ENCODE measurements at places on chromosomes 4 and X.

GRCh38 chr4:158777423-158778155 lies 8.8 kb downstream of the FNIP2 start:
- DNase-seq, result no peak

DNA sequence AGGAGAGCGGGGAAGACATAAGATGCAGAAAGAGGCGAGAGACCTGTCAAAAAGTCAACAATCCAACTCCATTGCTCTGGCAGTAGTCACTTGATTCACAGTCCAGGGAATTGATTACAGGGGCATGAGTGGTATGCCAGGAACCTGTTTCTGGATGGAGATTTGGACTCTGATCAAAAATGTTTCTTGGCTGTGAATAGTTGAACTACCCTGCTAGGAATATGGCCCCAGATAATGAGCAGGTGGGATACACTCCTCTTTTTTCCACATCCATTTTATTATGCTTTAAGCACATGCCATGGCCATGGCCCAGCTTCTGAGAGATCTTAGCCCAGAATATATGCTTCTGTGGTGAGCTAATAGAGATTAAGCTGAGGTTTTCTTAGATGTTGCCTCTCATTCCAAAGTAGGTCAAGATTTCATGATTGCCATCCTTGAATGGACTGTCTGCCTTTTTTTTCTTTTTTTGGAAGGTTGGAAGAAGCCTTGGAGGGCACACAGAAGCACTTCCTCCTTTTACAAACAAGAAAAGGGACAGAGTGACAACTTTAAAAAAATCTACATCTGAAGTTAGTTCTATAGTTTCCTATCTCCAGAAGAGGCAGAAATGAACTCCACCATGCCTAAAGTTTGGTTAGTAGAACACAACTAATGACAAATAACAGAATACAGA lies 121.9 kb downstream of the KIT start:
- no peak for DNase-seq

DNA sequence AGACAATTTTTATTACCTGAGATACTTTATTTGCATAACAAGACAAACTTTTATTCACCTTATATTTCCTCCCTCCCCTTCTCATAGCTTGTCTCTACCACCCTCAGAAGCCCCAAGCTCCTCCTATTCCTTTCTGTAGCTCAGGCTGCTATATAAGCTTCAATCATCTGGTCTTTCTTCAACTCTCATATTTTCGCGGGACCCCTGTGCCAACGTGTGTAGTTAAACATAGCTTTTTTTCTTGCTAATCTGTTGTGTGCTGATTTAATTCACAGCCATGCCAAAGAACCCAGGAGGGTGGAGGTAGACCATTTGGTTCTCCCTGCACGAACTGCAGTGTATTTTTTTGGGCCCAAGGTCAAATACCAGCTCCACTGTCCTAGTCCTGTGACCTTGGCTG lies 21.1 kb upstream of the CD38 start:
- no peak for DNase-seq

DNA sequence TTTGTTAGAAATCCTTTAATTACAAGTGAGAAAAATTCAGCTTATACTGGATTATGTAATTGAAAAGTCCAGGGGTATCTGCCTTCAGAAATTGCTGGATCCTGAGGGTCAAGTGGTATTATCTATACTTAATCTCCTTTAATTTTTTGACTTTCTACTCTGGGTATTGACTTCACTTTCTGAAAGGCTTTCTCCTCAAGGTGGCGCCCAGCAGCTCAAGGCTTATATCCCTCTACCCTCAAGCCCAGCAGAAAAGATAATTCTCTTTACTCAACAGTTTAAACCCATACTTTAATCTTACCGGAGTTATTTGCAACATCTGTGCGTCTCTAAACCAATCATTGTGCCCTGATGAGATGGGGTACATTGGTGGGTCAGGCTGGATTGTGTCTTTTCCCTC lies 129.5 kb downstream of the LARP7 start:
- no peak for DNase-seq

- no peak for DNase-seq
These were observed 78.4 kb downstream of the PDS5A start for GRCh38 chr4:39899291-39899690.
